ENCODE measurements at places on chromosomes 6 and 20. TPM values are rescaled to one million over a fixed set of nuclear protein-coding genes. Genes with fewer than 3 reads are reported as not detected.

DNA sequence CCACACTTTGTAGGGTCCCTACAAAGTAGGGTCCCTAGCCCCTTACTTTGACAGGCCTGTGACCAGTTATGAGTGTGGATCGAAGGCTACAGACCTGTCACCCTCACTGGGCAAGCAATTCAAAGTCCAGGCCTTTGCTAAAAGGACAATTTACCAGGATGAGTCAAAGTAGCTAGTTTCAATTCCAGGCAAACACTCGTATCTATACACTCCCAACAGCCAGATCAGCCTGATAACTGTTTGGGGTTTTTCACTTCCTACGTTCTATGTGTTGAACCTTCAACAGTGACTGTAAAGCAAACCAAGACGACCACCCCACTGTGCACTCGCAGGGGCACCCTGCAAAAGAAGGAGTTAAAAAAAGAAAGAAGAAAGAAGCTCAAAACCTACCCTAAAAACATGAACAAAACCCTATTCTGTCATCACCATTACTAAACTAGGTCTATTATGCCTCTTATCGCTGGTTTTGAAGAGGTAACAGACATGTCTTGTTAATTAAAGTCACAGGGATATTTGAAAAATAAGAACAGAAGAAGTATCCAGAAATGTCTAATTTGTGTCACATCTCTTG, 3.2 kb downstream of the GFOD1 start:
- DNase-seq, result no peak

GRCh38 chr20:14512839-14513238, 175.4 kb upstream of the FLRT3 start:
- no peak for DNase-seq

- no peak for DNase-seq
These were observed 781.4 kb downstream of the QKI start for GRCh38 chr6:164195942-164196281.

- DNase-seq, result peak; percentile 29
These were observed 19.5 kb downstream of the ANKRD60 start for GRCh38 chr20:58208944-58209343.

DNA sequence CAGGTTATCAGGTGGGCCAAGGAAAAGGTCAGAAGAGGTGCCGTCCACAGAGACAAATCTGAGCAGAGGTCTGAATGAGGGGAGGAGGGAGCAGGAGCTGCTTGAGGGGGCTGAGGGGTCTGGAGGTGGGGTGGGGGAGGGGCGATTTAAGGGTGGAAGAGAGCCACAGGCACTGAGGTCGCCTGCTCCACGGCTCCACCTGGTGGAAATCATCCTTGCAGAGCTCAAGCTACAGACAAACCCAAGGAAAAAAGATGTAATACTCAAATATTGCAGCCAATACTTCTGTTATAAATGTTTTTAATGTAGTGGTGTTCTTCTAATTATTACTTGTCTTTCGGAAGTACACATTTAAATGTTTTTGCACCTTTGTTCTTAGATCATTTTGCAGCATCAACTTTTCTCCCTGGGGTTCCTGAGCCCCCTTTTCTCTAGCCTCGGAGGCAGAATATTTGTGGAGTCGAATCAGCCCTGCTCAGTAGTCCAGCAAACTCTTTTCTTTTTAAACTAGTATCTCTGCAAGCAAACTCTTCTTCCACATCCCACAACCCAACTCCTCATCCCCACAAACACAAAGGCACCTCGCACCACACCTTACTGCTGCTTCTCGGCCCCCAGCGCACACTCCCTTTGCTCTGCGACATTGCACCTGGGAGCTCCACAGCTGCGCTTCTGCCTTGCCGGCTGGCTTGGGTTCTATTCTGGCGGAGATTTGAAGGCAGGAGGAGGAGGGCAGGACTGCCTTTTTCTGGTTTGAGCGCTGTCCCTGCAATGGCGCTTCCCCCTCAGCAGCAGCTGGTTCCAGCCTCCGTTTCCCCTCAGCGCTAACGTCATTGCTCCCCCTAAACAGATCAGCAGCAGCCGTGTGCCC, 51.0 kb upstream of the TFAP2A start:
- no peak for DNase-seq

- DNase-seq, result no peak
These were observed 4.7 kb upstream of the LY86 start for GRCh38 chr6:6583836-6584235.

DNA sequence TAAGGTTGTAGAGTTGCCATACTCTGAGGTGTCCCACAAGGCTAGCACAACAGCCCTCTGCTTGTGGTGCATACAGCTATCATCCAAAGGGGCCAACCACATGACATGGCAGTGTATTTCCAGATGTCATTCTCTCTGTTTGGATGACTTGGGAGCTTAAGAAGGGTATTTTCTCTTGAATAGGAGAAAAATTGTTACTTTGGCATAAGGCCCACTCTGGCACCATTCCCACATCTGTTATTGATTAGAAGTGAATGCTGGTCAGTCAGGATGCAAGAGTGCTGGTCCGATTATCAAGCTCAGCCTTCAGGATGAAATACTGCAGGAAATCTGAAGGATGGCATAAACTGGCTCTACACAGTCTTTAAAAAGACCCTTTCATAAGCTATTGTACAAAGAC, 83.6 kb upstream of the C20orf144 start:
- no peak for DNase-seq

GRCh38 chr6:38459291-38459690, 180.4 kb downstream of the BTBD9 start:
- no peak for DNase-seq

The LY86 gene
- 0.61 TPM for total RNA-seq

All from natural killer cell treated with Interleukin-12 subunit alpha and Interleukin-12 subunit beta and Interleukin-15 and Interleukin-18, amount 100 ng/mL, for 72 hours (primary cell).